NCI-H146 (cell line): ENCODE measurements at places on chromosomes 6 and 20.

GRCh38 chr6:2179950-2180349 lies 65.5 kb downstream of the GMDS start:
- no peak for DNase-seq

DNA sequence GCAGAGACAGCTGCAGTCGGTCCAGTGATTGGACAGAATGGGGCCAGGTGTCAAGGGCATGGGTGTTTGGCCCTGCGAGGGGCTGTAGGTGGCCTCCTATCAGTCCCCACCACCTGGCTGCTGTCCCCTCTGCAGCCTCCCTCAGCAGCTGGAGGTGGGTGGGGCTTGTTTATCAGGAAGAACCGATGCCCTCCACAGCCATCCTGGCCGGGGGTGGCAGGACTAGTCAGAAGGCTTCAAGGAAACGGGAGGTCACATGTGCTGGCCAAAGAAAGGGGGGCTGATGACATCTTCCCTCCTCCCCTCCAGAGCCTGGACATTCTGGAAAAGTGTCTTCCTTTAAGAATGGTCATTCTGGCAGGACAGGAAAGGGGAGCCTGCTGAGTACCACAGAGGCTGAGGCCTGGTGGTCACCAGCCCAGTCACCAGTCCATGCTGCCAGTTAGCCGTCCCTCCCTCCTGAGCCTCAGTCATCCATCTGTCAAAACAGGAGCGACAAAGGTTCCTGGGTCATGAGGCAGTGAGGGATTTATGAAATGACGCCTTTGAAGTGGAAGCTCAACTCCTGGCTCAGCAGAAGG lies 4.1 kb downstream of the FAM210B start:
- DNase-seq: peak; percentile 57

DNA sequence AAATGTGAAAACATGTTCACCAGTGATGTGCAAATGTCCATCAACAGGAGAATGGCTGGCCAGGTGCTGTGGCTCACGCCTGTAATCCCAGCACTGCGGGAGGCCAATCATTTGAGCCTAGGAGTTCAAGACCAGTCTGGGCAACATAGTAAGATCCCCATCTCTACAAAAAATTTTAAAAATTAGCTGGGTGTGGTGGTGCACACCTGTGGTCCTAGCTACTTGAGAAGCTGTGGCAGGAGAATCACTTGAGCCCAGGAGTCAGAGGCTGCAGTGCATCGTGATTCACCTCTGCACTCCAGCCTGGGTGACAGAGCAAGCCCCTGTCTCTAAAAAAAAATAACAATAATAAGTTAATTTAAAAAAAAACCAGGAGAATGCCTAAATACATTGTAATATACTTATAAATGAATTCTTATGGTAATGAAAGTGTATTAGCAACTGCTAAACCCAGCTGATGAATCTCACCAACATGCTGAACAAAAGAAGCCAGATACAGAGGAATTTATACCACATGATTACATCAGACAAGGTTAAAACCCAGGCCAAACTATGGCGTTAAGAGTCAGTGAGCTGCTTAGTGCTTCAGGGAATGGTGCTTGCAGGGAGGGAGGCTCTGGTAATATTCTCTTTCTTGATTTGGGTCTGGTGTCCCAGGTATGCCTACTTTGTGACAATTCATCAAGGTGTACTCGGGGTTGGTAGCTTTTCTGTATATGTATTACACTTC lies 36.4 kb downstream of the RPP40 start:
- no peak for DNase-seq

GRCh38 chr6:2594868-2595267 lies 155.9 kb downstream of the MYLK4 start:
- no peak for DNase-seq

- no peak for DNase-seq
Observed at GRCh38 chr6:92710048-92710447, 709.3 kb downstream of the EPHA7 start.

- no peak for DNase-seq
Observed at GRCh38 chr20:36086767-36087166, 67.8 kb upstream of the EPB41L1 start.

- no peak for DNase-seq
Observed at GRCh38 chr6:89146718-89147700, 1.2 kb downstream of the PM20D2 start.
